NCI-H146 (cell line): ENCODE measurements at places on chromosomes 7 and 10.

DNA sequence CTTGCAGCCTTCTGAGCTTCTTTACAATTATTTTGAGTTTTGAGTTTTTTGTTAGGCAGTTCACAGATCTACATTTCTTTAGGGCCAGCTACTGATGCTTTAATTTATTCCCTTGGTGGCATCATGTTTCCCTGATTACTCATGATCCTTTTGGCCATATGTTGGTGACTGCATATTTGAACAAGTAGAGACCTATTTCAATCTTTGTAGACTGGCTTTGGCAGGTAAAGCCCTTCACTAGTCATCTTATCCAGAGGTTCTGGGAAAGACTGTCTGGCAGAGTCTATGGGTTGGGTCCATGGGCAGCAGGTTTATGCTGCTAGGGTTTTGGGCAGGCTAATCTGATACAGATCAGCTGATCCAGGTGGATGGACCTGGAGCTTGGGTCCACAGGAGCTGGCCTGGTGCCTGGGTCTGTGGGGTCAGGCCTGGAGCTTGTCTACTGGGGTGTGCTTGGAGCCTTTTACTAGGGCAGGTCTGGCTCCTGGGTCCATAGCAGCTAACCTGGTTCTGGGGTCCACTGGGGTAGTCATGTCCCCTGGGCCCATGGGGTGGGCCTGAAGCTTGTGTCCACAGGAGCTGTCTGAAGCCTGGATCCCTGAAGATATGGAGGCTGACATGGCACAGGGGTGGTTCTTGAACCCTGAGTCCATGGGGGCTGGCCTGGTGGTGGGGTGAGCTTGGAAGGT is 72.7 kb downstream of the GPR85 start:
- DNase-seq, result no peak

GRCh38 chr10:111836064-111836463 is 347.5 kb downstream of the GPAM start:
- DNase-seq, result no peak

DNA sequence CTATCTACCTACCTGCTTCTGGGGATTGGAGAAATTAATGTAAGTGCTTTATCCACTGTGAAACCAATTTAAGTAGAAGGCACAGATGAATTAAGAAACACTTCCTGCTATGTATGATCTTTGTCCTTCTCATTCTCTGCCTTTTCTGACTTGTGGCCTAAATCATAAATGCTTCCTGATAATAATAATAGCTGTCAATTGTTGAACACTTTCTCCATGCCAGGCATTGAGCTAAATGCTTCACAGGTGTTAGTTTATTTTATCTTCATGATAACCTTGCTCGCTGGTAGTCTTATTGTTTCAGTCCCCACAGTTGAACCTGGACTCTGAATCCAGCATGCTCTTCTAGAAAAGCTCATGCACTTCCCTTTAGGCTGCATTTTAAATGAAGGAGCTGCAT is 75.4 kb downstream of the CHN2 start:
- peak; percentile 37 for DNase-seq

- no peak for DNase-seq
Observed at GRCh38 chr10:86868353-86868752, 89.1 kb downstream of the MMRN2 start.

- no peak for DNase-seq
Observed at GRCh38 chr10:103139803-103140202, 53.3 kb downstream of the NT5C2 start.

- DNase-seq, result no peak
Observed at GRCh38 chr10:75293446-75293820, 57.7 kb upstream of the COMTD1 start.

- no peak for DNase-seq
Observed at GRCh38 chr7:22173685-22174573, 183.0 kb downstream of the RAPGEF5 start.

DNA sequence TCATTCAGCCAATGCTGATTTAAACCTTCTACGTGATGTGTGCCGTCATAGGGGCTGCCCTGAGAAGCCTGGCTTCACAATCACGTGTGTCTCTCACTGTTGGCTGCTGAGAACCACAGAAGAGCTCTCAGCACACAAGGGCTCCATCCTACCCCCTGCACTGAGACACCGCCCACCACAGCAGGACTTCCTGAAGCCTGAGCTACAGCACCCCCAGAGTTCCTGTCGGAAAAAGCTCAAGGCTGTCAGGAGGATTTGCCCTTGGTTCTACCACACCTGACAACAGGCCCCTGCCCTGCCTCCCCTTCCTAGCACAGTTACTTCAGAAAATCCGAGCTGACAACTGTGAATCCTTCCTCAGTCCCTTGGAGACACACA is 191.9 kb downstream of the MAD1L1 start:
- DNase-seq, result no peak

GRCh38 chr7:107877731-107878382 is 13.1 kb upstream of the DLD start:
- DNase-seq, result no peak

GRCh38 chr10:61342858-61343572 is 110.2 kb downstream of the TMEM26 start:
- no peak for DNase-seq

DNA sequence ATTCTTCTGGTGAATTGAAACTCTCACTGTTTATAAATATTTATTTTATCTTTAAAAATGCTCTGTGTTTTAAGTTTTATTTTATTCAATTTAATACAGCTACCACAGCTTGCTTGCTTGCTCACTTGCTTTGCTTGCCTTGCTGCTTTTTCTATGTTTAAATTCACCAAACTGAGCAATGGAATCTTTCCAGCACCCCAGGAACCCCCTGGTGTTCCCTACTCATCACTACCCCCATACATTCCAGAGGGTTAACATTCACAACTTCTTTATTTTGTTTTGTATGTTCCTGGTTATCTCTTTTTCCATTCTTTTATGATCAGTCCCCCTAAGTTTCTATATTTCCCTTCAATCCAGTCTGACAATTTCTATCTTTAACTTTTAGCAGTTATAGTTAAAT is 166.5 kb upstream of the COL1A2 start:
- no peak for DNase-seq

- no peak for DNase-seq
Observed at GRCh38 chr10:109962247-109962646, 38.9 kb upstream of the XPNPEP1 start.

DNA sequence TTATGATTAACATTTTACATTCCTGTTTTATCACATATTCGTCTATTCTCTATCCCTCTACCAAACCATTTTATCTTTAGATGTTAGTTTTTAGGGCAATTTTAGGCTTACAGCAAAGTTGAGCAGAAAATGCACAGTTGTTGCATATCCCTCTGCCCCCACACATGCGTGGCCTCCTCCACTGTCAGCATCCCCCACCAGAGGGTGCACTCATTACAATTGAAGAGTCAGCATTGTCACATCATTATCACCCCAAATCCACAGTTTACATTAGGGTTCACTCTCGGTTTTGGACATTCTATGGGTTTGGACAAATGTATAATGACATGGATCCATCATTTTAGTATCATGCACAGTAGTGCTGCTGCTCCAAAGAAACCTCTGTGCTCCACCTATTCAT is 86.4 kb downstream of the WDR37 start:
- DNase-seq, result no peak
